Caki2 (cell line): ENCODE measurements at places on chromosomes 1 and 21. TPM values are rescaled to one million over a fixed set of nuclear protein-coding genes. Genes with fewer than 3 reads are reported as not detected.

The TNFRSF18 gene
- not detected in 2 replicates for total RNA-seq

The OR10J1 gene
- not detected in 2 replicates for total RNA-seq

The CELSR2 gene
- 4.6 and 4.8 TPM in 2 replicates for total RNA-seq

The SRSF4 gene
- total RNA-seq: 29.5 and 30.9 TPM in 2 replicates

The PADI1 gene
- total RNA-seq: 4.4 and 7.2 TPM in 2 replicates

GRCh38 chr1:17360272-17360956 lies 11.6 kb upstream of the PADI6 start:
- no peak for DNase-seq

DNA sequence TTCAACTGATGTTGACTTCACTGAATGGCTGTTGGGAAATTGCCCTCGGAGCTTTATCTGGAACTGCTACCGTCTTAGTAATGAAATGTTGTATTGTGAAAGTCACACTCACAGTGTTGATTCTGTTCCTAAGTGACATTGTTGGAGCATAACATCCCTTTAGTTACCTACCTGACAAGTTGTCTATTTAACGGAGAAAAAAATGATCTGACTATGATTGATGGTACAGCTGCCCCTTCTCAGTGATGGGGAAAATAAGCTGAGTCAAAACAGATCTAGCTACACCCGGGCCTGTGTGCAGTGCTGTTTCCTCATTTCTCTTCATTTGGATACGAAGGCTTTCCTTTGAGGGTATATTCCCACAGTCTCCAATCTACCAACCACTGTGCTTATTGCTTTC lies 472.3 kb upstream of the BRINP3 start:
- no peak for DNase-seq

DNA sequence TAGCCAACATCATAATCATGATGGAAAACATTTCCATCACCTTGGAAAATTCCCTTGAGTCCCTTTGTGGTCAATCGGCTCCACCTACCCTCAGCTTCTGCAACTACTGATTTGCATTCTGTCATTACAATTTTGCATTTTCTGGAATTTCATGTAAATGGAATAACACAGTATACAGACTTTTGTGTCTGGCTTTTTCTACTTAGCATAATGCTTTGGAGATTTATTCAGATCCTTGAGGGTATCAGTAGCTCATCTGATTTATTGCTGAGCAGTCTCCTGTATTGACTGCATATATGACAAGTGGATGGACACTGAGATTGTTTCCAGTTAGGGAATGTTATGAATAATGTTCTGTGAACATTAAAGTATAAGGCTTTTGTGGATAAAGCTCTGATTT lies 358.3 kb downstream of the USP25 start:
- no peak for DNase-seq

DNA sequence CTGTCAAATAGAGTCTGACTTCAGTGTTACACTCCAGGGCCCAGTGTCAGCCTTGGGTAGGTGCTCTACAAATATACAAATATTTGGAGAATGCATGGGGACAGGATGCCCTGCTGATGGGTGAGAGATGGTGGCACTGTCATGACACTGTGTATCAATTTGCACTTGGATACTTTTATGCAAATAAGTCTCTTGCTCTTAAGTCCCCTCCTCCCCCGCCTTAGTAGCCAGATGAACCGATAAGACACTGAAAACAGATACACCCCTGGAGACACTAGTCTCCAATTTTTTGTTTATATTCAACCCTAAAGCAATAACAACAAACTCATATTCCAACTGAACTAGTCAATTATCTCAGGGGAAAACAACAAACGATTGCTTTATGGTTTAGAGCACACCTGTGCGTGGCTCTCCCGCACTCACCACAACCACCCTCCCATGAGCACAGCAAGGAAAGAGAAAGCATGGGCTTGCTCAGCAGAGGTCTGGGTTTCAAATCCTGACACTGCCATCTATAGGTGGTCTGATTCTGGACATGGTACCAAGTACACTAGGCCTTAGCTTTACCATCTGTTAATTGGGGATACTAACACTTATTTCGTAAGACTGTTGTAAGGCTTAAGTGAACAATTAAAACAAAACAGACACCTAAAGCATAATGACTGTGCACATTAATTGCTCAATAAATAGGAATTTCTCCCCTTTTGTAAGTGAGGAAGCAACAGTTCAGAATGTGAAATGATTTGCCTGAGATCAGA lies 50.3 kb downstream of the HIVEP3 start:
- DNase-seq: no peak

DNA sequence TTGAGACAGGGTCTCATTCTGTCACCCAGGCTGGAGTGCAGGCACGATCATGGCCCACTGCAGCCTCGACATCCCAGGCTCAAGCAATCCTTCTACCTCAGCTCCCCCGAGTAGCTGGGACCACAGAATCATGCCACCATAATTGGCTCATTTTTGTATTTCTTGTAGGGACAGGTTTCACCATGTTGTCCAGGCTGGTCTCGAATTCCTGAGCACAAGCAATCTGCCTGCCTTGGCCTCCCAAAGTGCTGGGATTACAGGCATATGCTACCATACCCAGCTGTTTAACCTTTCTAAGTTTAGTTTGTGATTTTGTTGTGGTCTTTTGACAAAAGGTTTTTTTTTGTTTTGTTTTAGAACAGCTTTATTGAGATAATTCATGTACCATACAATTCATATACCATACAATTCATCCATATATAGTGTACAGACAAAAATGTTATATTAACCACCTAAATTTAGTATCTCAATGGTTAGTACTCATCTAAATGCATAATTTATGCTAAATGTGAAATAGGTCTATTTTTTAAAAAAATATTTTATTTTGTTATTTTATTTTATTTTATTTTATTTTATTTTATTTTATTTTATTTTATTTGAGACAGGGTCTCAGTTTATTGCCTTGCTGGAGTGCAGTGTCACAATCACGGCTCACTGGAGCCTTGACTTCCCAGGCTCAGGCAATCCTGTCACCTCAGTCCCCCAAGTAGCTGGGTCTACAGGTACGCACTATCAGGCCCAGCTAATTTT lies 8.9 kb downstream of the ZMPSTE24 start:
- DNase-seq: no peak

DNA sequence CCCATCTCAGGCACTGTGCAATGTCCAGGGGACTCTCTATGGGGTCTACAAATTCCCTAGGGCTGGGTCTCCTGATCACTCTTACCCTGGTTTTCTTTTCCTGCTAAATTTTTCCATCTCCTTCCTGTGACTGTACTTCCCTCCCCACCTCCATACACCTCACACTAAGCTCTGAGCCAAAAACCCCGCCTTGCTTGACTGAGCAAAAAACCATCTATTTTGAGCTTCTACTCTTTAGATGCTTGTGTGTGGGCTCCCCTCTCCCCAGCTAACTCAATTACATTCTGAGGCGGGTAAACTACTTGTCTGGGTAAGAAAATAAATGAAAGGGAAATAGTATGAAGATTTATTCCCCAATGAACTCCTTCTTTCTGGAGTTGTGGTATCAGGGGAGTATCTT lies 187.9 kb downstream of the PTPRU start:
- no peak for DNase-seq
